ENCODE measurements at places on chromosomes 2 and 18. TPM values are rescaled to one million over a fixed set of nuclear protein-coding genes. Genes with fewer than 3 reads are reported as not detected.

Gene VWC2L
- not detected for total RNA-seq

GRCh38 chr2:74457549-74458131 is 598 bp upstream of the WBP1 start:
- DNase-seq: peak; percentile 32

DNA sequence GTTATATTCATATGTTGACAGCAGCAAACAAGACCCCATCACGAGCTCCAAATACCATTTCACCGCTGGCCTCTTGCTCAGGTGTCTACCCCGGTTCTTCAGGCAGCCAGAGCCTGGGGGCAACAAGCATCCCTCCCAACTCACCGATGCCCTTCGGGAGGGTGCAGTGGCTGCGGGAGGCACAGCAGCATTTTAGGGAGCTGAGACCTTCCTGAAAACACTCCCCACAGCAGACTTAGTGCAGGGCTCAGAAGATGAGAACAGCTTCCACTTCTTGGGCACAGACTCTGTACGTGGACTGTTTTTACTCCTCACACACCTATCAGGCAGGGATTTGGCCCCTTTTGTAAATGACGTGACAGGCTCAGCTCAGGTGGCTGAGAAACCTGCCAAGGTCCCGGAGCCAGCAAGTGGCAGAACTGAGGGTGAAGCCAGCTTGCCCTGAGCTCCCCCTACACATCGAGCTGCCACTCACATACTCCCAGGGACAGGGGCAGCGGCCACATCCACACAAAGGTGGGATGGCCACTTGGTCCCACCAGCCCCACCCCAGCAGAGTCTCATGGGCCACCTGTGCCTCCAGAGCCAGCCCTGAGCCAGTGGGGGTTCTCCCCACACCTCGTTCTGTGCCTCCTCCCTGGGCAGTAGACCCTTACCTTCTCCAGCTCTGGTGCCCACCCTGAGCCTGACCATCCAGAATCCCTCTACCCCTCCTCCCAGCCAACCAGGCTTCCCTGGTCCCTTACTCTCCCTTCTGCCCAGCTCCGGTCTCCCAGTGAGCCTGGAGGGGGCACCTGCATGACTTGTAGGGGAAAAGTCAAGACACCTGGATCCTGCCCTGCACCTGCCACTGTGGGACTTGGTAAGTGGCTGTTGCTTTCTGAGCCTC is 28.5 kb downstream of the CYP27C1 start:
- no peak for DNase-seq

GRCh38 chr2:40201425-40201824 is 250.5 kb downstream of the SLC8A1 start:
- peak; percentile 12 for DNase-seq
